ENCODE measurements at places on chromosomes 13 and 19. TPM values are rescaled to one million over a fixed set of nuclear protein-coding genes. Genes with fewer than 3 reads are reported as not detected.

The PGLYRP1 gene
- polyA plus RNA-seq = not detected

The ZNF414 gene
- polyA plus RNA-seq = 2.0 TPM

The RINL gene
- 1.6 TPM for polyA plus RNA-seq

- DNase-seq = no peak
Observed at GRCh38 chr13:31930901-31931522, 100.6 kb upstream of the FRY start.

GRCh38 chr13:102970542-102970941 is 95.7 kb downstream of the SLC10A2 start:
- DNase-seq = no peak

GRCh38 chr19:5434970-5435641 is 20.1 kb upstream of the ZNRF4 start:
- DNase-seq = peak; percentile 46

DNA sequence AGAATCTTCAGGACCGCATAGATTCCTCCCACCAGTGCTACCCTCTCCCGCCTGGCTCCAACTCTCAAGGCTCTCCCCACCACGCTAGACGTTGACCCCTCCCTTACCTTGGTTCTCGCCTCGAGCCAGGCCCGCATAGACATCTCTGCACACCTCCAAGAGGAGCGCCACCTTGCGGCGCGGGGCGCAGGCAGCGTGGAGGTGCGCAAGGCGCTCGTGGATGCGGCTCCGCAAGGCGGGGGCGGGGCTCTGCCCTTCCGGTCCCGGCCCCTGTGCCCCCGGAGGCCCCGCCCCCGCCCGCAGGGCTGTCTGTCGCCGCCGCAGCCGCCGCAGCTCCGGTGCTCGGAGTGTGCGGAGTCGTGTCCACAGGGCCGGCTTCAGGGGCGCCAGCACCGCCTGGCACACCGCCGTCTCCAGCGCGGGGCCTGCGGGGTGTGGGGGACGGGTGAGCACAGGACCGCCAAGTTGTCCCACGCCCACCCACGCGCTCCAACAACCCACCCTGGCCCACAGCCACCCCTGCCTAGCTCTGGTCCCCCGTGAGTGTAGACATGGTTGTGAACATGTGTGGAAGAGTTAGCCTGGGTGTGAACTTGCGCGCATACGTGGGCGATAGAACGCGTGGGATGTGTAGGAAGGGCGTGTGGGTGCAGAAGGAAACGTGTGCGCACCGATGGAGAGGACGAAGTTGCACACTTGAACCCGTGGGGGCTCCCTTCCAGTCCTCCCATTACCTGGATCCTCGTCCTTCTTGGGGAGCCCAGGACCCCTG is 8.1 kb downstream of the RINL start:
- no peak for DNase-seq

GRCh38 chr13:79772811-79773210 is 291.9 kb downstream of the NDFIP2 start:
- no peak for DNase-seq

DNA sequence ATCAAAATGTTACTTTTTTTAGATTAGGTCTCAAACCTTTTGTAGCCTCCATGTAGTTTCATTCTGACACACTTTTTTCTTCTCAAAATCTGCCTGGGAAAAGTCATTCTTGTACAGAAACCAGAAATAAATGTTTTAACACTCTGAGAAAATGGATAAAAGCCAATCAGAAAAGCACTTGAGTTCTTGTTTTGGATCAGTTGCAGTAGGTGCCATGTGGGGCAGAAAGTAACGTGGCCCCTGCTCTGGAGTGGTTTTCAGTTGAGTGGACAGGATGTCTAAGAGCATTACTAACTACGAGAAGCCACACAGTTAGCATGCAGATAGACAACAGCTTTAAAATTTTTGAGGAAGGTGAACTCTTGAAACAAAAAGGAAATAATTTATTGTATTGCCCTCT is 19.1 kb downstream of the GPR183 start:
- DNase-seq = no peak

DNA sequence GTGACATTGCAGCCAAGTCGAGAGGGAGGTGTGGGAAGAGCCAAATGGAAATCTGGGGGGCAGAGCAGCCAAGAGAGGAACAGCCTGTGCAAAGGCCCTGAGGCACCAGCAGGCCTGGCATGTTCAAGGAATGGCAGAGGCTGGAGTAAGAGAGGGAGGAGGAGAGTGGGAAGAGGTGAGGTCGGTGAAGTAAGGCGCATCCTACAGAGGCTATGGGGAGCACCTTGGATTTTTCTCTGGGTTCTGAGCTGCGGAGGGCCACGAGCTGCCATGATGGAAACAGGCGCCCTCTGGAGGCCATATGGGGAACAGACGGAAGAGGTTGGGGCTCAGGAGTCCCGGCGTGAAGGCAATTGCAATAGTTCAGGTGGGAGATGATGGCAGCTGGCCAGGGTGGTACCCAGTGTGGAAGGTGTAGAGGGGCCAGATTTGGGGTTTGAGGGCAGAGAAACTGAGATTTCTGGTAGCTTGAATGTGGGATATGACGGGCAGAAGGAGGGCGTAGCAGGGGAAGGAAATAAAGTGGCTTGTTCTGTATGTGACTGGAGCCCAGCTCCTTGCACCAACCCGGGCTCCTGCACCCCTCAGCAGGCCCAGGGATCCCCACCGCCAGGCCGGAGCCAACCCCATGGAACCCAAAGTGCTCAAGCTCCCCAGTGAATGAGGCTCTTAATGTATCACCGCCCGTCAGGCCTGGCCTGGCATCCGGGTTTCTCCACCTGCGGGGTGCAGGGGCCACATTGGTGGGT is 20.5 kb upstream of the STRN4 start:
- no peak for DNase-seq

GRCh38 chr13:97395447-97396136 is 38.4 kb upstream of the RAP2A start:
- no peak for DNase-seq

- no peak for DNase-seq
Observed at GRCh38 chr13:97844151-97844550, 109.3 kb upstream of the IPO5 start.

DNA sequence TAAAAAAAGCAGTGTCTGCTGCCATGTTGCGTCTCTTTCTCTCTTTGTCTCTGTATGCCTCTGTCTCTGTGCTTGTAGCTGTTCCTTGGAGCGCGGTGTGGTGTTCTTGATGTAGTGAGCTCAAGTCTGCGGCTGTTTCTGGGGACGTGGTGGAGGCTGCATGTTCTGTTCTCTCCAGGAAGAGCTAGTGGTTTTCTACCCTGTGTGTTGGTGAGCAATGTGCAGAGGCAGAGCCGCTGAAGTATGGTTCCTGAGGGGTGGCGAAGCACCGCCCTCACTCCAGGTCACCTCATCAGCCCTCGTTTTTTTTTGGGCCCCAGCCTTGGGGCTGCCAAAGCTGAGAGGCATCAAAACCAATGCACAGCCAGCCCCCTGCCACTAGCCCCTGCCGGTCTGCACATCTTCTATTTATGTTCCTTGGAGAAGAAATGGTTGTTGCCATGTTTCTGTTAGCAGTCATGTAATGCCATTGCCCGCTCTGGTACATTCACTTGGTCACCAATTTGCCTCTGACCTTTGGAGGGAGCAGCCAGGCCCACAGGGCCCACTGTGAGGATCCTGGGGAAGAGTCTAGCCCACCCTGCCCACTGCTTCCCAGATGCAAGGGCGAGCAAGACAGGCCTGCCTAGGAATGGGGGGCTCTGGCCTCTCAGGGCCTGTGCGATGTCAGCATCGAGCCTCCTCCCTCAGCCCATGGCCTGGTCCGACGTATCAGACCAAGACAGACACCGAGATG is 7.2 kb downstream of the HNRNPL start:
- DNase-seq = no peak

DNA sequence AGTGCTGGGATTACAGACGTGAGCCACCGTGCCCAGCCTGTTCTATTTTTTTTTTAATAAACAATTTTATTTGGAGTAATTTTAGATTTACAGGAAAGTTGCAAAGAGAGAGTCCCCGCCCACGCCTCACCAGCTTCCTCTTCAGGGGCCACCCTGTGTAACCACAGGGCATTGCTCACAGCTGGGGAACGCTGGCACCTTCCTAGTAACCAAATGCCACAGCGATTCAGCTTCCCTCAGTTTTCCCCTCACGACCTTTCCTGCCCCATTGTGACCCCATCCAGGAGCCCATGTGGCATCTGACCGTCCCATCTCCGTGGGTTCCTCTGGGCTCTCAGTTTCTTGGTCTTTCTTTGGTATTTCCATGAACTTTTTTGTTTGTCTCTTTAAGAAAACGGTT is 83.9 kb downstream of the GNG7 start:
- DNase-seq = no peak
